Central memory CD4-positive, alpha-beta T cell (primary cell): ENCODE measurements at places on chromosomes 11 and 22.

- no peak for DNase-seq
Measured at GRCh38 chr11:132803436-132803835, 728.9 kb downstream of the OPCML start.

- DNase-seq = no peak
Measured at GRCh38 chr11:70788248-70789022, 390.1 kb downstream of the CTTN start.

- DNase-seq = no peak
Measured at GRCh38 chr22:20793748-20794649, 20.1 kb downstream of the SERPIND1 start.

- DNase-seq = no peak
Measured at GRCh38 chr22:42396621-42397331, 35.4 kb downstream of the NFAM1 start.

GRCh38 chr11:2910401-2910955, 18.7 kb downstream of the PHLDA2 start:
- no peak for DNase-seq

GRCh38 chr11:64695548-64695947, 27.4 kb downstream of the NRXN2 start:
- no peak for DNase-seq

GRCh38 chr11:7903940-7904339, 27.1 kb downstream of the OR10A6 start:
- DNase-seq = no peak

- DNase-seq = no peak
Measured at GRCh38 chr22:23248583-23248982, 68.3 kb downstream of the BCR start.

- DNase-seq = no peak
Measured at GRCh38 chr11:120565466-120566155, 54.1 kb downstream of the GRIK4 start.

GRCh38 chr22:24155627-24156140, 25.6 kb upstream of the SUSD2 start:
- DNase-seq = no peak

DNA sequence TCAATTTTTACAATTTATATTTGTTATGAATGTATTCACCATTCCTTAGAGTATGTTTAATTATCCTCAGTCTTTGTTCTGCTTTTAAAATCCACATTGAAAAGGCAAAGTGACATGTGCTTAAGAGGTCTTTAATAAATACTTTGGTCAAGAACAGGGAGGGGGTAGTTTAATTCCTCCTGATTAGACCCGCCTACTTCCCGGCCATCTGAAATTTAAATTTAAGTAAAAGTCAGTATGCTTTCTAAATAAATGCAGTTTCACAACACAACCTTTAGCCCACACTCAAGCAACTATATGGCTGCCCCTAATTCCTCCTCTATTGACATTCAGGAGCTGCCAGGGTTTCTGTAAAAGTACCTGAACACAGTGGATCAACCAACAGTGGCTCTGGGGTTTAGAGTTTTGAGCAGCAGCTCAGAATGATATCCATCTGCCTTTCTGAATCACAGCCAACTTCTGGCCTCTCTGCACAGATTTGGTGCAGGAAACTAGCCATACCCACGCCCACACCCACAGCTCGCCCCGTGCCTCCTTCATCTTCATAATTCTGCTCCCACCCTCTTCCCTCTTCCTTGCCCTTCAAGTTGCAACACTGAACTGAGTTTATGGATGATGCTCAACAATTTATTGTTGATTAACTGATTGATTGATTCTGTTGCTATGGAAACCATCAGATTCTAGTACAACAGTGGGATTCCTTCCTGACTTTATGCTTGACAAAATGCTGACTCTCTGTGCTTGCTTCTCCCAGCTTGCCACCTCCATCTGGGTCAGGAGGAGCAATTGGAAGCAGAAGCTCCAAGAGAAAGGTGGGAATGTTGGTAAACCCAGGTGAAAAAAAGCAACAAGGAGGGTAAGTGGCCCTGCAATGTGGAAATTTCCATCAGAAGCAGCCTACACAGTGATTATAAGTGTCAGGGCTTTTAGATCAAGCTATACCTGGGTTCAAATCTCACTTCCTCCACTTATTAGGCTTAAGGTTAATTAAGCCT, 70.8 kb downstream of the PANX1 start:
- no peak for DNase-seq

- no peak for DNase-seq
Measured at GRCh38 chr11:64759722-64760719, at the start of gene PYGM. Gene PYGM (minus strand): TSS chr11:64759974. CDS start chr11:64759898, 76 bp downstream.

- DNase-seq = peak; percentile 46
Measured at GRCh38 chr22:19291580-19292457, at the start of gene CLTCL1. Gene CLTCL1 (minus strand): TSS chr22:19291719. CDS start chr22:19291641, 78 bp downstream.

DNA sequence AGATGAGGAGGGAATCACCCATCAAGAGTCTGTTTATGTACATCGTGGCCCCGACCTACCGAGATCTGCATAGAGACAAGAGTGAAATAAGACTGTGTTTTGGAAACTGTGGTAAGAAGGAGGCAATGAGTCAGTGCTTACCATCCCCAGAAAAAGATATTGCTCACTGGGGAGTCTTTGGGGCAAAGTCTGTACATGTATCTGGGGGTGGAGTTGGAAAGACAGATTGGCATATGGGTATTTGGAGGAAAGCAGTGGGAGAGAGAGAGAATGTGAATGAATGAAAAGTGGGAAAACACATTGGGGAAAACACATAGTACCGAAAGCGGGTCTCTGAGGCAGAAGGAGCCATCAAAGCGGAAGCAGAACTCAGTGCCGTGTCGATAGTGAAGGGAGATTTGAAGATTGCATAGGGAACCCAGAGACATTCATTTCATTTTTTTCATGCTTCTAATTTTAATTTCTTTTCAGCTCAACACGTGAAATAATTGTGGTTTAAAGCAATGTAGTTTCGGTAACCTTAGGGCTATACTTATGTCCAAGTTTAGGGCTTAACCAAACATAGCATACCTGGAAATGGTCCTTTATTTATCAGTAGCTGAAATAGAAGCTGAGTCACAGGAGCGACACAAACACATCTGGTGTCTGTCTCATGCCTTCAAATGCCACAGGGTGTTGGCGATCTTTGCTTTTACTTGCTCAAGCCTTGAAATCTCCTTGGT, 98.6 kb upstream of the CD44 start:
- peak; percentile 84 for DNase-seq

GRCh38 chr11:68960294-68961071, 20.3 kb downstream of the MRGPRD start:
- no peak for DNase-seq

- no peak for DNase-seq
Measured at GRCh38 chr11:31972623-31973022, 118.3 kb upstream of the RCN1 start.

DNA sequence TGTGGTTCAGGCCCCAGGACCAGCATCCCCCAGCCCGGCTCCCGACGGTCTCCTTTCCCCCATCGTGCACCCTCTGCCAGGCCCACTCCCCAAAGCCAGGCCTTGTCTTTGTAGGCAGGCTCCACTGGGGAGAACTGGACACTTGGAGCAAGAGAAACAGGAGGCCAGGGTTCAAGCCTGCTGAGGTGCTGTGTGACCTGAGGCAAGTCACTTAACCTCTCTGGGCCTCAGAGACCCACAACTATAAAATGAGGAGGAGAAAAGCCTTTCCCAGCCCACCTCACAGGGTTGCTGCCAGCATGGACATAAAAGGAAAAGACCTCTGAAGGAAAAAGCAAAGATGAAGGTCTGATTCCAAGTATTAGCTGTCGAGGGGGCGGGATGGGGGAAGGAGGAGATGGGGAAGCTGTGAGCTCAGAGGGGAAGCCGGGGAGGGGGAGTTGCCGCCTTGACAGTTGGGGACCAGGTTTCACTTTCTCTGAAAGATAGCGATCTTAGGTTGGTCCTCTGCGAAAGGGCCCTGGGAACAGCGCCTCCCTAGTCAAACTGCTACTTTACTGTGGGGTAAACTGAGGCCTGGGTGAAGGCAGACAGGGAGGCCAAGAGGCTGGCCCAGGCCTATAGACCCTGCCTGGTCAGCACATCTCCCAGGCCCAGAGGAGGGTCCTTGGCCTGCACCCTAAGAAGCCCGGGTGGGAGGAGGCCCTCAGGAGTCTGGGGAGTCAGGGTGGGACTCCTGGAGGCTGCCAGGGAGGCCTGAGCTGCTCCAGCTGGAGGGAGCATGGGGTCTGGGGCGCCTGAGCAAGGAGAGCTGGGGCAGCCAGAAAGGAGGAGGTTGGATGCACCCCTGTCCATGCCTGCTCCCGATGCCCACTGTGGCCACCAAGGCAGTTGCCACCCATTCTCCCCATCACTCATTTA, 991 bp upstream of the OSM start:
- DNase-seq = peak; percentile 65

- DNase-seq = no peak
Measured at GRCh38 chr11:78131956-78132355, 7.5 kb downstream of the ALG8 start.

- DNase-seq = no peak
Measured at GRCh38 chr11:130103296-130103814, 33.7 kb downstream of the APLP2 start.

DNA sequence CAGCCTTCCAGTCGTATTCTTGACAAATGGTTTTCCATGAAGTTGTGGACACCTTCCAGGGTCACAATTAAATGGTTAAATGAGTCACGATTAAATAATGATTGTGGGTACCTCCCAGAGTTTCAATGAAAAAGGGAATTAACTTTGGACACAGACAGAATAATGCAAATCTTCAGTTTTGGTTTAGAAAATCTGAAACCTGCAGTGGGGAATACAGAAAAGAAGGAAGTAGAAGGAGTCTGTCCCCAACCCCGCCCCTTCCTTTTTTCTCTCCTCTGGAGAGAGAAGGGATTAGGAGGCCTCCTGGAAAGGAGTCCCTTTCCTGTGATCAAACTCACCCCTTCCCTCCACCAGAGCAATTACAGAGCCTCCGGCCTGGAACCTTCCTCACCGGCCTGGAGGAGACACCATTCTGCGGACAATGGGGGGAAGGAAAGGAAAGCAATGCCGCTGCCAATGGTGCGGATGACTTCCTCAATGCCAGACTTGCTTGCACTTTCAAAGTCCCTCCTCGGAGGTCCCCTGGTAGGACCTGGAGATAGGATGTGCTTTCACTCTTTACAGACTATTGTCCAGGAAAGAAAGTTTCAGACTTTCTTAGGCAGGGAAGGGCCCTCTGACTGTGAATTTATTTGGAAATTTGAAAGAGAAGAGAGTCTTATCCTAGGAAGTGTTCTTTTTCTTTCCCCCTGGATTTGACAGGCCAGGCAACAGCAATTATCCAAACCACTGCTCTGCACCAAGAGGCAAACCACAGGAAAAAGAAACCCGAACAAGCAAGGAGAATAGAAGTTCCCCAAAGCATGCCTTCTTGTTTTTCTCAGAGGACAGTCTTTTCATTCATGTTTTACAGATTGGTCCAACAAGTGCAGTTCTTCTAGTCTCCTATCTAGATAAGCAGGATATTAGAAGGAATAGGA, 86.8 kb downstream of the PTPRJ start:
- no peak for DNase-seq

GRCh38 chr11:6480299-6480914, 724 bp downstream of the ARFIP2 start:
- DNase-seq = no peak

DNA sequence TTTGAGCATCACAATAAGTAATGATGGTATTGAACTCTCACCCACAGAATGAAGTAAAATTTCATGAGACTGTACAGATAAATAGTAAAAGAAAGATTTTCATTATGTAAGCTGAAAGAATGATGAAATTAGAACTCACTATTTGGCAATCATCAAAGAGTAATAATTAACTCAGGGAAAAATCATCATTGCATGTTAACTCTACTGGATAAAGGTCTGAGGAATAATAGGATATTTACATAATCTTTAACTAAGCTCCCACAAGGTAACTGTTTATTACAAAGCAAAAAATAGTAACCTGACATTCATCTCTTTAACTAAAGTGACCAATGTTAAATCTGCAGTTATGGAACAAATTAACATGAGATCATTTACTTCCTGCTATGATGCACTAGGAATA, 739.9 kb downstream of the FAM181B start:
- DNase-seq = no peak

GRCh38 chr11:44310463-44311272, 729 bp upstream of the ALX4 start:
- DNase-seq = no peak

DNA sequence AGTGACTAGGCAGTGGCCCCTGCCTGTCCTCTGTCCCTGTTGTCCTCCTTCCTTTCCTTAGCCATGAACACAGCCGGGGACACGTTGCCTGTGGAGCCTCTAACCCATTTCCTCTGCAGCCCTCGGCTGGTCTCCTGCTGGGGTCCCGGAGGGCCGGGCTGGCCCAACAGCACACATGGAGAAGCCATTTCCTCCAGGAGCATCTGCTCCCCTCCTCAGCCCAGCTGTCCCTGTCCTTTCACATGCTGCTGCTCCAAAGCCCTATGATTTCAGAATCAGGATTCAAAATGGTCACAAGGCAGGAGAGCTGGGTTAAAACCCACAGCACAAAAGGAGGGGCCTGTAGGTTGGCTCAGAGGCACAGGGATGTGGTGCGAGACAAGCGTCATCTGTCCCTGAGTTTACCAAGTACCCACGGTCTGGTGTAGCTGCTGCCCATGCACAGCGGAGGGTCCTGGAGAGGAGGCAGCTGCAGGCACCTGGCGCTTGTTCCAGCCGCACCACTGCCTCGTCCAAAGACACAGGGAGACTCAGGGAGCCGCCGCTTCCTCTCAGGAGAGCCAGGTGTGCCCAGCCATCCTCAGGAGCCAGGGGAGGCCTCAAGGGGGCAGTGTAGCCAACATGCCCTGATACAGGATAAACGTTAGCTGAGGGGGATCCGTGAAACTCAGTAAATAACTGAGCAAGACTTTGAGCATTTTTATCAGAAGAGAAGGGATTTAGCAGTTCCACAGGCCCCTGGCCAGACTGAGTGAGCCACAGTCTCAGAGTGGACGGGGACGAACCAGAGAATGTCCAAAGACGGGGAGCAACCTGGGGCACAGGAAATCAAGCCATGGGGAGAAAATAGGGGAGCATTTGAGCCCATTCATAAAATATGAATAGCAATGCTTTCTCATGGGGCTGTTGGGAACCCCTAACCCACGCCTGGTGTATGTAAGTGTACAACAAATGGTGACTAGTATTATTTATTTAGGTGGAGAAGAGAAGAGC, 3.9 kb upstream of the VSIG10L2 start:
- peak; percentile 27 for DNase-seq

GRCh38 chr11:26997378-26997777, 3.5 kb downstream of the FIBIN start:
- DNase-seq = no peak

GRCh38 chr11:60852117-60852981, 3.4 kb downstream of the PTGDR2 start:
- no peak for DNase-seq

DNA sequence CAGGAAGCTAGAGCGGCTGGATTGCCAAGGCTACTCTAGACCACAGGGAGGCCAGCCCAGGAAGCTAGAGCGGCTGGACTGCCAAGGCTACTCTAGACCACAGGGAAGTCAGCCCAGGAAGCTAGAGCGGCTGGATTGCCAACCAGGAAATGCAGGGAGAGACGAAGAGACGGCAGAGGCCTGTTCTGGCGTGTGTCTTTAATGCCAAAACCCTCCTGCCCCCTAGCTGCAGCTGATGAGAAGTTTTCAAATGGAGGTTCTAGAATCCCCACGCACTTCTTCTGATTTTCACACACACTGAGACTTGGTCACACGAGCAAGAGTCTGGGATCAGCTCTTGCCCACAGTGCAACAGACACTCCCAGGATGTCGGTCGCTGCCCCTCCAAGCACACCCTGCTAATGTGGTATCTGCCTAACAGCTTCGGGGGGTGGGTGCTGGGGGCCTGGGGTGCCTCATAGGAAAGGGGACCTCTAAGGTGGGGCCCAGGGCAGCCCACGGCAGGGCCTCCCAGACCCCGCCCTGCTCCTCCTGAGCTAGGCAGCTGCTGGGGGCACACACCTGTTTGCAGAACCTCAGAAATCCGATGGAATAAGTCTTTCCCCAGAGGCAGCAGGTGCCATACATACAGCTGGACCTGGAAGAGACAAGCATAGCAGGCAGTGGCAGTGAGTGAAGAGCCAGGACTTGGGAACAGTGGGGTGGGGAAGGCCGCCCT, 28.5 kb downstream of the MAFF start:
- DNase-seq = peak; percentile 39
